ENCODE measurements at places on chromosomes 13 and 19.

- DNase-seq, result no peak
These were observed 10.7 kb downstream of the NUCB1 start for GRCh38 chr19:48910803-48911202.

GRCh38 chr13:98509271-98510155 is 67.4 kb downstream of the STK24 start:
- DNase-seq, result no peak

- no peak for DNase-seq
These were observed 66.2 kb downstream of the GNG7 start for GRCh38 chr19:2636141-2636896.

DNA sequence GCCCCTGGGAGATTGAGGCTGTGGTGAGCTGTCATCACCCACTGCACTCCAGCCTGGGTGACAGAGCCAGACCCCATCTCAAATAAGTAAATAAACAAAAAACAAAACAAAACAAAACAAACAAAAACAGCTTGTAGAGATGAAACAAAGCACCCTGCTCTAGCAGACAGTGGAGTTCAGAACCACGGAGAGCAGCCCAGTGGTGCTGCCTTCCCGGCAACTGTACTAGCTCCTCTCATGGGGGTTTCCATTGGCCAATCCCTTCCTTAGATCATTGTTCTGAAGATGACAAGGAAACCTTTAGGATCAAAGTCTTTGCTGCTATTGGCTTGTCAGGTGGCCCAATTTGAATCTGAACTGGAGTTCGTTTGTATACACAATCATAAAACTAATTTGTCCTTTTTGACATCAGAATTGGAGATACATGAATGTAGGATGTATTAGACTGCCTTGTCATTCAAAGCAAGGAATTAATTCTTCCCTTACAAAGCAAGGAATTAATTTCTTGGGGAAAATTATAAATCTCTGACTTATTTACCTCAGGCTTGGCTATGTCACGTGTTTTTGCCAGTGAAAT is 19.7 kb upstream of the SYCN start:
- no peak for DNase-seq

DNA sequence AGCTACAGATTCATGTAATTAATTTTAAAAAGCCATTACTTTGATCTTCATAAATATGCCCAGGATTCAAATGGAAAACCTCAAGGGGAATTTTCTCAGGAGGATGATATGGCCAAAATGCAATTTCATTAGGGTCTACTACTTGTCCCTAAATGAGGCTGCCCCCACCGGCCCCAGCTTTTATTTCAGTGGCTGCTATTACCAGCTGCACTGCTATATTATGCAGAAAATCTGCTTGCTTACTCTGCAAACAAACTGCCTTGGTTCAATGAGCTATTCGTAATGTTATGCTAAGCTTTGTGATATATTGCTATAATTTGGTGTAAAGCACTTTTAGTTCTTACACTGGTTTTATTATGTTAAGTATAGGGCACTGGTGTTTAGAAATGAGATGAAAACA is 137.3 kb upstream of the TMTC4 start:
- DNase-seq, result no peak

- DNase-seq, result no peak
These were observed 27.0 kb upstream of the ZNF726 start for GRCh38 chr19:23887642-23888041.

DNA sequence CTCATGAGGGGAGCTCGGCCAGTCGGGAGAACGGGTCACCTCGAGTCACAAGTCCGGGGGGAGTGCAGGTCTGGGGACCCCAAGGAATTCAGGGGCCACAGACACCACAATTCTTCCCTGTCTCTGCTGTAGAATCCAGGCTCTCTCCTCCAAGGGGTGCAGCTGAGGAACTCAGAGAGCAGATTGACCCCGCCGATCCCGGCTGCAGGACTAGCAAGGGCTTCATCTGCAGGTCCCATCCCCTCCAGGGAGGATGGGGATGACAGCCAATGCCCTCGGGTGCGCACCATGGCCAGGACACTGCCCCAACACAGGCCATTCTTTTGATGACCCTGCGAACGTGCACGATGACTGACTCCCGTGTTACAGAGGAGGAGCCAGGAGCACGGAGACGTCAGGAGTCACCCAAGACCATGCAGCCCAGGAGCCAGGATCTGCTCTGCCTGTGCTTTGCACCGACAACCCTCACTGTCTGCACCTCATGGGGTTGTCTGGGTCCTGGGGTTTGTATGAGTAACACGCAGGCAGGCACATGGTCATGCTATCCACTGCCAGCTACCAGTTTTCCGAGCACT is 48.5 kb upstream of the TUBGCP3 start:
- DNase-seq, result no peak

- no peak for DNase-seq
These were observed 21.8 kb downstream of the HCN2 start for GRCh38 chr19:611481-611868.

DNA sequence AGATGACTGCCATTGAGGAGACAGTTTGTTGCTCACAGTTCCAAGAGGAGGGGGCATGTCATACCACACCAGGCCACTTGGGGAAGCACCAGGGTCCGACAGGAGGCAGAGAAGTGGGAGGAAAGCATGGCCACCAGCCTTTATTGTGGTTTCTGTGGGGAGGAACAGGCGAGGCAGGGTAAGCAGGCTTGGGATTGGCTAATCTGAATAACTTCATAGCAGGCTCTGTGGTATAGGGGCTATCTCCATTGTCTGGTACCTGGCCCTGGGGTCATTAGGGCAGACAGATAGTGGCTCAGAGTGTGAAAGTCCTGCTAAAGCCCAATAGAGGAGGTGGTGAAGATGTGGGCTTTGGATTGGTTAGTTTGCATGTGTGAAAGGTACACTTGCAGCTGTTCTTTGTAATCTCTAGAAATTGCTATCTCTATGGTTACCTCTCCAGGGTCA is 35.5 kb downstream of the CBY2 start:
- DNase-seq, result no peak

- DNase-seq, result no peak
These were observed 110.9 kb downstream of the IER2 start for GRCh38 chr19:13260883-13261653.

DNA sequence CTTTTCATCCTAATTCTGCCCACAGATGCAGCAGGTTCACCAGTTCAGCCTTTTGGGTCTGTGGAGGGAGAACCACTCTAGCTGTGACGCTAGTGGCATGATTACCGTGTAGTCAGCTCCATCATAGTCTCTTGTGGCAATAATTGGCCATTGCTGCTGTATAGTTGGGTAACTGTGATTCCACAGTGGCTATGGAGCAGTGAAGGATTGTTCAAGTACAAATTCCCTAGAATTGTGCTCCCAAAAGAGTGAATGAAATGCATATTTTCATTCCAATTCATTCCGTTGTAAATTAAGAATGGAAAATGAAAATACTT is 856 bp downstream of the TEX26 start:
- DNase-seq, result no peak

GRCh38 chr13:30334663-30335386 is 27.5 kb upstream of the KATNAL1 start:
- no peak for DNase-seq

DNA sequence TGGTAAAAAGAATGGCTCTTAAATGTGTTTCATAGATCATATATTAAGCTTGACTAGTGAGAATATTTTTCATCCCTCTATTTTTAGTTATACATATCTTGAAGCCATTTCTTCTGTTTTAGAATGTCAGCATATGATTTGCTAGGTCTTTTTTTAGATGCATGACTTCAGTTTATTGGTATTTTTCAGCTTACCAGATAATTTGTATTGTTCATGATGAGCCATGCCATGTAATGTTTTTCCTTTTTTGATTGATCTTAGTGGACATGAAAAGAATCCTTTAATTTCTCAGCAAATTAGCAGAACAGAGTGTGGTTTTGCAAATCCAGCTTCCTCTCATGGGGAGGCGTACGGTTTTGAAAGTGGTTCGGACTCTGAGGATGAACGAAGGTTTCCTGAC is 168.5 kb downstream of the LMO7 start:
- no peak for DNase-seq

GRCh38 chr13:51942189-51942588 is 69.1 kb downstream of the ATP7B start:
- peak; percentile 43 for DNase-seq

DNA sequence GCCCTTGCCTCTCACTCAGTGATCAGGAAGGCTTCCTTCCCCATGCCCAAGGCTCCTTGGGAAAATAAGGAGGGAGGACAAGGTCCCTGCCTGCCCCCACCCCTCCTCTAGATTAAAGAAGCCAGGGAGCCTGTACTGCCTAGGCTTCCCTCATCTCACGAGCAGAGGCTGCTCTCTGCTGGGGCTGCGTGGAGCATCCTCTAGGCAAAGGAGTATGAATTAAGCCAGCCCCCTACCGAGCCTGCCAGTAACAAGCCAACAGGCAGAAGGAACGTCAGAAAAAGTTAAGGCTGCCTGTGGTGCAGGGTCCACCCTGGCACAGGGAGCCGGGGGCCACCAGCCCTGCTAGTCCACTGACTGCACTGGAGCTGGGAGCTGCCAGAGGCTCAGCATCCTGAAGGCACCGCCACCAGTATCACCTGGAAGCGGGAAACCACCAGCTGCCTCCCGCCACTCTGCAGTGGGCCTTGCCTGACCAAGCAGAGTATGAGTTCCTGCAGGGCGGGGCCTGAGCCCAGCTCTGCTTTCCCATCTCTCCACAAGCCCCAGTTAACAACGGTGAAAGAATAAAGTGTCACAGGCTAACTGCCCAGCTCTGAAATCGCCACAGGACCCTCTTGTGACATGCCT is 6.8 kb downstream of the NAPA start:
- DNase-seq, result no peak

DNA sequence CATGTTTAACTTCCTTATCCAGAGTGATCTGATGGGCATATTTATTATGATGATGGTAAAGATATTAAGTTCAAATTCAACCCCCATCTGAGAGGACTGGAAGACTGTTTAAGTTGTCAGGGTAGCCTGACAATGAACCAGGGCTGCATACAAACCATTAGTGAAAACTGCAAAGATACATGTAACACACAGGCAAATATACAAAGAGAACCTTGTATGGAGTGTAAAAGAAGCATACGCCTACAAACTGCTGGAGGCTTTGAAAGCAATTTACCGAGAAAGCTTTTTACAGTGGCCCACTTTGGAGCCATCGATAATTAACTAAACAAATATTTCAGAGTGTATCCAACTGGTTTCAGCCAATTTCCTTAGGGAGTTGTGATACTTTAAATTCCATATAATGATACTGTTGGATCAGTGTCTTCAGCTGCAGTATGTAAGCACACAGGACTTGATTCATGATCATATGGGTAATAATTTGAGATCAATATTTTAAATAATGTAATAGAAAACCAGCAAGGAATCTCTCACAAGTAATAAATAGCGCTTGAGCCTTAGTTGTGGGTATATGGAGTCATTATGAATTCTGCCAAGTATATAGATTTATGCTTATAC is 231.5 kb upstream of the SPRY2 start:
- DNase-seq, result no peak

DNA sequence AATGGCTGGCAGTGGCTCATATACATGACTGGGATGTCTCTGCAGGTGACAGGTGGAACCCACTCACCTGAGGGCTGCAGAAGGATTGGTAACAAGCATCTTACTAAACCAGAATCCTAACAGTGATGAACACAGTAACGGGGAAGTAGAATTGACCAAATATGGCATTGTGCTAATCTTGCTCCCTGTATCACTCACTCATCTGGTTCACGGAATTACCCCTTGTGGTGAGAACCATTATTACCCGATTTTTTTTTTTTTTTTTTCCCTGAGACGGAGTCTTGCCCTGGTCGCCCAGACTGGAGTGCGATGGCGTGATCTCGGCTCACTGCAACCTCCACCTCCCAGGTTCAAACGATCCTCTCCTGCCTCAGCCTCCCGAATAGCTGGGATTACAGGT is 69.5 kb downstream of the PTPRS start:
- DNase-seq, result no peak

DNA sequence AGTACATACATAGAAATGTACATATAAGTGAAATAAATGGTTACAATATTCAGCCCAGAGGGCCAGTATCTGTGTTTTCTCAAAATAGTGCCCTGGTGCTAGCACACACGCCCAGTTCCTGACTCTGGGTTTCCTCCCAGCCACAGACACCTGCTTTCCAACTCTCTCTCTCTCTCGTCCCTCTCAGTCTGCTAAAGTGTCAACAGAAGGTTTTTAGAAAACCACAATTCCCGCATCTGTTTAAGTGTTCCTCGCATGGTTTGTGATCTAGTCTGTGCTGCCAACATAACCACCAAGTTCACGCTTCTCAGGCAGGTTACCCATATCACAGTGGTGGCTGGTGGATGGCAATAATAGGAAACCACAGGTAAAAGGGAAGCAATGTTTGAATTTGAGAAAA is 17.8 kb upstream of the UPF3A start:
- DNase-seq, result no peak

- no peak for DNase-seq
These were observed 7.8 kb downstream of the SLC7A1 start for GRCh38 chr13:29587645-29588044.

GRCh38 chr13:23583491-23583890 is 13.3 kb downstream of the TNFRSF19 start:
- no peak for DNase-seq

GRCh38 chr19:1855040-1855827 is 7.0 kb upstream of the REXO1 start:
- DNase-seq, result peak; percentile 27

GRCh38 chr13:25980255-25980654 is 71.6 kb downstream of the SHISA2 start:
- no peak for DNase-seq

DNA sequence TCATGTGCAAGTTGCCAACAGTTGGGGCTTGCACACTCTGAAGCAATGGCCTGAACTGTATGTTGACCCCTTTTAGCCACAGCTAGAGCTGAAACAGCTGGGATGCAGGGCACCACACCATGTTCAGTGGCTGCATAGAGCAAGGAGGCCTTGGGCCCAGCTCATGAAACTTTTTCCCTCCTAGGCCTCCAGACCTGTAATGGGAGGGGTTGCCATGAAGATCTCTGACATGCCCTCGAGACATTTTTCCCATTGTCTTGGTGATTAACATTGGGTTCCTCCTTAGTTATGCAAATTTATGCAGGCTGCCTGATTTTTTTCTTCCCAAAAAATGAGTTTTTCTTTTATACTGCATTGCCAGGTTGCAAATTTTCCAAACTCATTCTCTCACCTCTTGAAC is 165.1 kb upstream of the PRR20A start:
- no peak for DNase-seq

DNA sequence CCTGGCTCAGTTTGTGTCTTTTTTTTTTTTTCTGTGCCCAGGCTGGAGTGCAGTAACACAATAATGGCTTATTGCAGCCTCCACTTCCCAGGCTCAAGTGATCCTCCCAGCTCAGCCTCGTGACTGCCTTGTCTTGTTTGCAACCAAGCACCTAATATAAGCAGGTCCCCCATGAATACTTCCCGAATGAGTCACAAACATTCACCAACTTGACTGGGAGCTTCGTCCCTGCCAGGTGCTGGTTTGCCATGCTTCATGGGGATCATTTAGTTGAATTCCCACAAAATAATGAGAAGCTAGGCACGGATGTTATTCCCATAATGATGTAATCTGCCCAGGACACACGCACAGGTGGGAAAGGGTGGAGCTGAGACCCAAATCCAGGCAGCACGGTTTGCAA is 176.5 kb downstream of the CACNA1A start:
- no peak for DNase-seq

Data from NCI-H187 (cell line).